ENCODE measurements at places on chromosomes 11 and 22. TPM values are rescaled to one million over a fixed set of nuclear protein-coding genes. Genes with fewer than 3 reads are reported as not detected.

DNA sequence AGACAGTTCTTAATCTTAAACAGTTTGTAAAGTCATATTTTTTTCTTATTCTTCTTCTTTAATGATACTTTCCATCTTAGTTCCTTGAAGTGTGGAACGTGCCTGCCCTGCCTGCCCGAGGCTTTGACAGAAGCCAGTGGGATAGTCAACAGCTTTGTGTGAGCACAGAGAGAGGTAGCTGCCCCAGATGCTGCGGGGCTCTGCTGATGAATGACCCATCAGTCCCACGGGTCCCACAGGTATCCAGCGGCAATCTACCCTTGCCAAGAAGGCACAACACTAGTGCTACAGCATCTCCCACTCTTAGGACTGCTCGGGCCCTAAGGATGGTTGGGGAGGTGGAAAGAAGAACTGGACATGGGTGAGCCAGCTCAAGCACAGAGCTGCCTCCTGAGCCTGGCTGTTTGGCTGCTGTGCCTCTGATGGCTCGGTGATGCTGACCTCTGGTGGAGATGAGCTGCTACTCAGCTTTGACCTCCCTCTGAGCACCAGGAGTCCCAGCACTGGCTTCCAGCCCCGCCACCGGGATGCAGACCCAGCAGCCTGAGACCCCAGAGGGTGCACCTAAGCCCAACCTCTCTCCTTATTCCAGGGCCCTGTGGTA, 11.8 kb upstream of the APLNR start:
- peak; percentile 90 for DNase-seq

Gene TRIM3
- 19.8 TPM for total RNA-seq

Gene RAG1
- 1.0 TPM for total RNA-seq

DNA sequence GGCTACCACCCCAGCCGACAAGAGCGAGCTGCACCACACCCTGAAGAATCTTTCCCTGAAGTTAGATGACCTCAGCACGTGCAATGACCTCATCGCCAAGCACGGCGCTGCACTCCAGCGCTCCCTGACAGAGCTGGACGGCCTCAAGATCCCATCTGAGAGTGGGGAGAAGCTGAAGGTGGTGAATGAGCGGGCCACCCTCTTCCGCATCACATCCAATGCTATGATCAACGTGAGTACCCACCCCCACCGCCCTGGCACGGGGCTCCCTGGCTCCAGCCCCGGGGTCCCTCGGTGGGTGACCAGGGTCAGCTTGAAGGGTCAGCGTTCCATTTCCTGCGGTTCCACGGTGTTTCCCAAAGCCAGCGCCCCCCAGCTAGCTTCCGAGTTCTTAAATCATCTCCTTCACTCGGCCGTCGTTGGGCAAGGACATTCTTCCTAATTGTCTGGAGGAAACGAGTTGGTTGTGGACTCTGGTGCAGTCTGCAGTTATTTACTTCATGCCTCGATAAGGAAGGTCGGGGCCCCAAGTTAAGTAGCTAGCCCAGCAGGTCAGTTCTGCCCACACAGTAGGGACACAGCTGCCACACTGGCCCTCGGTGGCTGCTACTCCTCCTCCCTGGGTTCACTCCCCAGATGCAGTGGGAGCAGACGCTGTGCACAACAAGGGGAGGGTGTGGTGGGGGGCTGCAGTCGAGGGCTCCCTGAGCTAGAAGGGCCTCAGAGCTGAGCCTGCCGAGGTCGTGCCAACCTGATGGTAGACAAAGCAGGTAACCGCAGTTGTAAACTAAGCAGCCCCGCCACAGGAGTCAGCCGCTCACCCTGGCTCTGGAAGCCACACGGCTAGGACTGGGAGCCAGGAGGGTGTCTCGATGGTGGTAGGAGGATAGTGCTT, 97.9 kb downstream of the MORC2 start:
- DNase-seq: no peak

DNA sequence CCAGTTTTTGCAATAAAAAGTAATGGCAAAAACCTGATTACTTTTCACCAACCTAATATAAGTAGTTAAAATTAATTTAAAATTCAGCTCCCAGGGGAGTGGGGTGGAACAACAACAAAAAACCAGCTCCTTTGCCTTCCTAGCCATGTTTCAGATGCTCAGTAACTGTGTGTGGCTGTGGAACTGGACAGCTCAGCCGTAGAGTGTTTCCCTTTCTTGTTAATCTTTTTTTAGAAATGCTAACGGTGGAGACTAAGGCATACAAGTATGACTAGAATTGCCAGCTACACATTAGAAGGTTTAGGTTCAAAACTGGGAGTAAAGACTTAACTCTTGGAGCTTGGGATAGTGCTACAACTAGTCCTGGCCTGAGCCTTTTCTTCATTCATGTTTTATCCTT, 45.0 kb downstream of the PPP6R3 start:
- DNase-seq: no peak
